ENCODE measurements at places on chromosomes 12 and 14.

DNA sequence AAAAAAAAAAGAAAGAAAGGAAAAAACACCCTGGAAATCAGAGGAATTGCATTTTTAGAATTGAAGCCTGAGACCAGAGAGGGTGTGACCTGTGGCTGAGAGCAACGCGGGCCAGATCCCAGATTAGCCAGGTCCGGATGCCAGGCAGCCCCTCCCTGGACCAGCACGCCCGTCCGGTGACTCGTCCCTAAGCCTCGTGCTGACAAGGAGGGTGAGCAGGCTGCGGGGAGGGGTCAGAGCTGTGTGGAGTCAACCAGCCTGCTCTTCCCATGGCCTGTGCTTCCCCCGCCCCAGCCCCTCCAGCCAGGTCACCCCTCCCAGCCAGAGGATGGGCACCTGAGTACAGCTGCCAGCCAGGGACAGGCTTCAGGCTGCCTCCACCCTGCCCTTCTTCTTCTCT lies 4.2 kb upstream of the KLC1 start:
- DNase-seq, result peak; percentile 54

DNA sequence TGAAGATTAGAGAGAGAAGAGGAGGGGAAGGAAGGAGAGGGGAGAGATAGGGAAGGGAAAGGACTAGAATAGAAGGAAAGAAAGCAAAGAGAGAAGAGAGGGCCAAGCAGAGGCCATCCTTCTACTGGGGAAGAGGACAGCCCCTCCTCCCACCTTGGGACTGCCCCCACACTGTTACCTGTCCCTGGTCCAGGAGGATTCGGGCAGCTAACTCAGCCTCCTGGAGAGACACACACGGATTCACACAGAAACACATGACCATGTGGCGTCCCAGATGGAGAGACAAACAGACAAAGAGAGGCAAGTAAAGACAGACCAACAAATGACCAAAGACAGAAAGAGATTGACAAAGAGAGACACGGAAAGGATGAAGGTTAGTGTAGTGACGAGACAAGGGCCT lies 2.2 kb downstream of the NDRG2 start:
- no peak for DNase-seq

GRCh38 chr14:71988939-71989338 lies 56.7 kb downstream of the RGS6 start:
- no peak for DNase-seq

DNA sequence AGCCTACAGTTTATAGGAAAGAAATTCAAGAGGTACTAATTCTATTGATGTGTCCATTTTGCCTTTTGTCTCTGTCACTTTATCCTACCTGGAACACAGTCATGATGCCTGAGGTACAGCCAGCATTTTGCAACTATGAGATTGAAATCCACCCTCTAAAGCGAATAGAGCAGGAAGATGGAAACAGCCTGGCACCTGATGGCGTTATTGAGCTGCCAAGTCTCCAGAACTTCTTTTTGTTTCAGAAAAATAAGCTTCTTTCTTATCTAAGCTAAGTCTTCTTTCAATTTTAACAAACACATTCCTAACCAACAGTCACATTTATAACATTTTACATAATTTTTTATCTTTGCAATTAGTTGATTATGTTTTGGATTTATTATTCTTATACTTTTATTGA lies 182.1 kb downstream of the PAWR start:
- no peak for DNase-seq

DNA sequence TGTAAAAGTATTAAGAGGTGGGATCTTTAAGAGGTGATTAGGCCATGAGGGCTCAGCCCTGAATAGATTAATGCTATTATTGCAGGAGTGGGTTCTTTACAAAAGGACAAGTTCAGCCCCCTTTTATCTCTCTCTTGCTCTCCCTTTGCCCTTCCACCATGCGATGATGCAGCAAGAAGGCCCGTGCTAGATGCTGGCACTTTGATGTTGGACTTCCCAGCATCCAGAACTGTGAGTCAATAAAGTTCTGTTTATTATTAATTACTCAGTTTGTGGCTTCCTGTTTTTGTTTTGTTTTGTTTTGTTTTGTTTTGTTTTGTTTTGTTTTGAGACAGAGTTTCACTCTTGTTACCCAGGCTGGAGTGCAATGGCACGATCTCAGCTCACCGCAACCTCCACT lies 10.1 kb downstream of the RNASE1 start:
- no peak for DNase-seq

All from GM04504 (cell line).